Fibroblast of skin of right biceps (primary cell): ENCODE measurements at places on chromosomes 13 and 19.
A peak's percentile ranks its signal among the peaks of the same experiment; 100 is the strongest.

GRCh38 chr19:57314146-57314545, 6.1 kb upstream of the ZNF543 start:
- DNase-seq, result no peak

DNA sequence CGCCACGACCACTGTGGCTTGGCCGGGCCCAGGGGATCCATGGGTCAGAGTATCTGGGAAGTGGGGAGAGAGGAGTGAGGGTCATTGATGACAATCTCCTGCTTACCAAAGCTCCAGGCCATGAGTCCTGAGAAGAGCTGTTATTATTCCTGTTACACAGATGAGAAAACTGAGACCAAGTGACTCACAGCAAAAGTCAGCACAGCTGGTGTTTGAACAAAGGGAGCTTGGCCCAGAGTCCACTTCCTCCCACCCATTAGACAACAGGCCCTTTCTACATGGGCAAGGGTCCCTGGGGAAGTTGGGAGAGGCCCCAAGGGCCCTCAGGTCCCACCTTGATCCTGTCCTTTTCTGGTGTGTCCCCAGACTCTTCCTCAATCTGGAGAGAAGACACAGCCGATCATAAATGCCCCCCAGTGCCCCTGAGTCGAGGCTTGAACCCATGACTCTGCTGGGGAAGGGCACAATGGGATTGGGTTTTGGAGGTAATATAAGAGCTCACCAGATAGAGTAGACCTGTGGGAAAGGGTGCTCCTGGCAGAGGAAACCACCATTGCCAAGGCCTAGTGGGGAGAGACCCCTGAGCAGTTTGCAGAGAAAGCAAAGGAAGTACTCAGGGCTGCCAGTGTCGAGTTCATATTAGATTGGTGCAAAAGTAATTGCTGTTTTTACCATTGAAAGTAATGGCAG, 6.8 kb downstream of the FUT6 start:
- DNase-seq, result no peak

DNA sequence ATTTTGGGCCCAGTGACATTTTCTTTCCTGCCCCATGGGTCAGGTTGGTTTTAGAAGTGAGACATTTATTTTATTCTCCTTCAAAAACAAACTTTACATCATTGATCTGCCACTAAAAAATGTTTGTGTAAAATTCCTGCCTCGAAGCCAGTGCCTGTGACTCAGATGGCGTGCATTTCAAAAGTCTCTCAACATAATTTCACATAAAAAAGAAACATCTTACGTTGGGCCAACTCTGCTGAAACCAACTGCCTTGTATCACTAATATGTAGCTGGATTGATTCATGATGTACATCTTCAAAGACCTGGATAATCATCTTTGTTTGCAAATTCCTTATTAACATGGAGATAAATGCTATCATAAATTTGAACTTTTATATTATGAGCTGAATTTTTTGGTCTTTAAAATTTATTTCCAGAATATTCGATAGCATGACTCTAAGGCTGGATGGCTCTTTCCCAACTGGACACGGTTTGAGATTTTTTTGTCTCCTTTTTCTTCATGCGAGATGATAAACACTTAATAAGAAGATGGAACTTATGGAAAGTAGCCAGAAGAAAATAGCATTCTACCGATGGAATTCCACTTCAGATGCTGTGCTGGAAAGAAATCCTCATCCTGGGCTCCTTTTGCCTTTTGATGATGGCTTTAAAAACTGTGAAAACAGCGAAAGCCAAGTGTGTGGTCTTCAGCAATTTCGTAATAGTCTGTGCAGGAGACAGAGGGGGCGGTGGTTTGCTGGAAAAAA, 420.5 kb downstream of the FGF9 start:
- DNase-seq, result peak; percentile 79

GRCh38 chr13:42497798-42498197, 76.2 kb upstream of the TNFSF11 start:
- peak; percentile 72 for DNase-seq

- peak; percentile 15 for DNase-seq
Observed at GRCh38 chr19:44367024-44367423, 10.5 kb upstream of the ZNF112 start.

DNA sequence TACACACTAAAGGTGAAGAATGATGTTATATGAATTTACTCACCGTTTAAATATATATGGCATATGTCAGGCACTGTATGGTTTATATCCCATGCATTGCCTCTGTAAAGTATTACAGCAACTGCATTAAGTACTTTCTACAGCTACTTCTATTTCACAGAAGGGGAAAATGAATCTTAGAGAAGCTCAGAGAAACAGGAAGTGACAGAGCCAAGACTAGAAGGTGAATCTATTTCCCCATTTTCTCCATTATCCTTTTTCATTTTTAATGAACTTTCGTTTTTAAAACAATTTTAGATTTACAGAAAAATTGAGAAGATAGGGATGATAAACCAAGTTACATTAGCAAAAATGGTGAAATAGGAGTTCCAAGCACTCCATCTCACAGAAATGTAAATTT, 863.3 kb downstream of the UQCRFS1 start:
- DNase-seq, result no peak

DNA sequence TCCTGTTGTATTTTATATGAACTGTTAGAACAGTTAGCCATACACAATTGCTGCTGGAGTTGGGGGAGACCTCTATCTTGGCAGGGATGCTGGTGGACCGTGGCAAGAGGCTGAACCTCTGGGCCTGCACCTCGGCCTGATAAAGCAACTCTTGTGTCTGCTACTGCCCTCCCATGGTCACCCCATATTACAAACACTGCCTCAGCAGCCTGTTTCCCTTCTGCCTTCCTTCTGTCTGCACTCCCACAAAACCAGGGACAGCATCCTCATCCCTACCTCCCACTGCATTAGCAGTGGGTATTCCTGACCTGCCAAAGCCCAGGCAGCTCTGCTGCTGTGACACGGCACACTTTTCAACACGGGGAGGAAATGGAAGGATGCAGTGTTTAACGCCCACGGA, 456.4 kb downstream of the FGF14 start:
- DNase-seq, result no peak

DNA sequence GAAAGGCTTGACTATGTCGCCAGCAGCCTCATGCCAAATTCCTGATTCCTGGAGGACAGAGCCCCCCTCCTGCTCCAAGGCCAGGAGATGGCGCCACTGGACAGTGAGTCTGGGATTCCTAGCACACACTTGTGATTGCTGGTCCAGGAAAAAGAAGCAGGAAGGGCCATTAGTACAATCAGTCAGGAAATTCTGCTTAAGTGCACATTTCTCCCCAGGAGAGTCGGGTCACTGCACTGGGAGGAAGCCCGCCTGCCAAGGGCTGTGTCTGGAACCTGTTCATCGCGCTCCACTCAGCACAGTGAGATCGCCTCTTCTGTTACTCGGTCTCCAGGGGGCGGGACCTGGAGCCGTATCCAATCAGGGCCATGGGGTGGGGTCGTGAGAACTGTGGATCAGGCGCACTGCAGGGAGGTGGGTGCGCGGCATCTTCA, 65.1 kb downstream of the ZNF823 start:
- DNase-seq, result peak; percentile 38

DNA sequence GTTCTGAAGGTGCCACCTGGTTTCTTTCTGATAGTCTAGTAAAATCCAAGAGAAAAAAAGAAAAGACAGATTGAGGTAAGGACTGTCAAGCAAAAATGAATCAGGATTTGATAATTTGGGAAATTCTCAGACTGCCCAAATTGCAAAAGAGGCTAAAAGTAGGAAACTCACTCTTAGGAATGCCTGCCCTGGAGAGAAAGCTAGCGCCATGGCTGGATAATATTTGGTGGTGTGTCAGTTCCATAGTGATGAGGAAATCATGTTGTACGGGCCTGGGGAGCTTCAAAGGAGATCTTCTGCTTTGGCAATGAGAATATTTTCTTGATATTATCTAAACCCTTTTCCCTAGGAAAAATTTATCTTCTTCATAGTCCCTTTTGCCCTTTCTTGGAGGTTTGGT, 1008.1 kb upstream of the SLC10A2 start:
- no peak for DNase-seq

DNA sequence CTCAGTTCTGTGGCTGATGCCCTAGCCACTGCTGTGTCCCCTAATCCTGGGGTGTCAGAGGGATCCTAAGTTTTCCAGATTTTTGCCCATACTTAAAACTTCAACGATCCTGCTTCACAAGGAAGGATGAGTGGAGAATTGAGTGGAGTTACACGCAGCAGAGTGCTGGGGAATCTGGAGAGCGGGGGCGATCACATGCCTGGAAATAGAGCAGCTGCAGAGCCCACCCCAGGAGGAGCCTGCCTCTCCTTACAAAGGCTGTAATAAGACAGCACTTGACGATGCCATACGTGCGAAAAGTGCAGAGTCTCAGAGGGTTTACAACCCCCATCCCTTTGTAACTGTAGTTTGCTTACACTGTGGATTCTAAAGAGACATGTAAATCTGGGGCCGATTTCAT, 40.6 kb downstream of the SUGP2 start:
- DNase-seq, result no peak

- no peak for DNase-seq
Observed at GRCh38 chr13:103884101-103884723, 818.0 kb upstream of the SLC10A2 start.

GRCh38 chr19:4675346-4675745, 5.2 kb upstream of the MYDGF start:
- DNase-seq, result no peak

GRCh38 chr13:96632536-96633320, 361.5 kb downstream of the OXGR1 start:
- no peak for DNase-seq
